Esophagus mucosa (tissue), 1 donor: ENCODE measurements at places on chromosomes 16 and 17. TPM values are rescaled to one million over a fixed set of nuclear protein-coding genes. Genes with fewer than 3 reads are reported as not detected.

The PTX4 gene
- total RNA-seq, result not detected

The ABCC11 gene
- total RNA-seq, result 0.40 TPM

The PDIA2 gene
- total RNA-seq, result not detected

The SSTR5 gene
- not detected for total RNA-seq

The ADAP2 gene
- total RNA-seq, result 6.3 TPM

The FAM83G gene
- total RNA-seq, result 47.0 TPM

The TMEM170A gene
- 11.1 TPM for total RNA-seq

The HSF4 gene
- 10.9 TPM for total RNA-seq

The KRTAP9-7 gene
- total RNA-seq, result not detected

The PRKCB gene
- 0.76 TPM for total RNA-seq

The BCAR1 gene
- total RNA-seq, result 33.0 TPM

The RAPGEFL1 gene
- 112 TPM for total RNA-seq

The ASGR2 gene
- 0.24 TPM for total RNA-seq

The TNP2 gene
- total RNA-seq, result not detected

The PRSS33 gene
- total RNA-seq, result not detected

The BFAR gene
- total RNA-seq, result 27.3 TPM

The KPNA2 gene
- total RNA-seq, result 85.5 TPM

The ABCC12 gene
- not detected for total RNA-seq

The BCO1 gene
- total RNA-seq, result 0.32 TPM

The ACSM5 gene
- total RNA-seq, result 0.12 TPM

The VEZF1 gene
- 22.2 TPM for total RNA-seq

The KCNH4 gene
- total RNA-seq, result not detected

The ANKRD40CL gene
- total RNA-seq, result not detected

The SEPTIN12 gene
- not detected for total RNA-seq

The RUNDC3A gene
- total RNA-seq, result 6.0 TPM

The SLC52A1 gene
- total RNA-seq, result 0.68 TPM

The PLCG2 gene
- 8.6 TPM for total RNA-seq

The PIRT gene
- not detected for total RNA-seq

The PSMC3IP gene
- total RNA-seq, result 2.9 TPM

The ACAP1 gene
- 3.8 TPM for total RNA-seq

The PHLPP2 gene
- 0.88 TPM for total RNA-seq

The CCL7 gene
- total RNA-seq, result not detected

The AOC3 gene
- total RNA-seq, result 5.7 TPM

The MT3 gene
- total RNA-seq, result not detected

The PRDM7 gene
- not detected for total RNA-seq

The HSF5 gene
- total RNA-seq, result not detected

The SLC6A2 gene
- not detected for total RNA-seq

The CD300C gene
- total RNA-seq, result 0.16 TPM

The GUCY2D gene
- 3.5 TPM for total RNA-seq

The TAT gene
- 0.24 TPM for total RNA-seq

The KCNG4 gene
- total RNA-seq, result not detected

The HLF gene
- total RNA-seq, result 10.8 TPM
